ENCODE measurements at places on chromosomes 6 and 20. TPM values are rescaled to one million over a fixed set of nuclear protein-coding genes. Genes with fewer than 3 reads are reported as not detected.

- DNase-seq: no peak
Observed at GRCh38 chr6:33568826-33569570, 11.1 kb downstream of the BAK1 start.

The UBE2C gene
- 0.95 TPM for polyA plus RNA-seq

The PNLDC1 gene
- polyA plus RNA-seq: 1.3 TPM

DNA sequence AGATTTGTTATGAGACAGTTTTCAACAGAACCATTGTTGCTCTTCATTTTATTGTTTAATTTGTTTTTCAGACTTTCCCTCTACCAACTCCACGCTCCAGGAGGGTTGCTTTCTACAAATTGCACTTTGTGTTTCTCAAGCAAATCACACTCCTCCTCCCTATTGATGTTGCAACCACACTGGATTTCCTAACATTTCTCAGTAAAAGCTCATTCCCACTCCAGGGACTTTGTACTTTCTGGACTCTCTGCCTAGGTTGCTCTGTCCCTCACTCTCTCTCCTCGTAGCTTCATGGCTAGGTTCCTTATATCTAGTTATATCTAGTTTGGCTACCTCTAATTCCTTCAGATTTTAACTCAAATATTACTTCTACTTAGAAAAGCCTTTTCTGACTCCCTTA is 20.3 kb downstream of the PGK2 start:
- no peak for DNase-seq

- DNase-seq: no peak
Observed at GRCh38 chr6:158158123-158158522, 9.9 kb downstream of the SERAC1 start.

GRCh38 chr6:41643899-41644269 is 5.6 kb downstream of the MDFI start:
- DNase-seq: no peak

DNA sequence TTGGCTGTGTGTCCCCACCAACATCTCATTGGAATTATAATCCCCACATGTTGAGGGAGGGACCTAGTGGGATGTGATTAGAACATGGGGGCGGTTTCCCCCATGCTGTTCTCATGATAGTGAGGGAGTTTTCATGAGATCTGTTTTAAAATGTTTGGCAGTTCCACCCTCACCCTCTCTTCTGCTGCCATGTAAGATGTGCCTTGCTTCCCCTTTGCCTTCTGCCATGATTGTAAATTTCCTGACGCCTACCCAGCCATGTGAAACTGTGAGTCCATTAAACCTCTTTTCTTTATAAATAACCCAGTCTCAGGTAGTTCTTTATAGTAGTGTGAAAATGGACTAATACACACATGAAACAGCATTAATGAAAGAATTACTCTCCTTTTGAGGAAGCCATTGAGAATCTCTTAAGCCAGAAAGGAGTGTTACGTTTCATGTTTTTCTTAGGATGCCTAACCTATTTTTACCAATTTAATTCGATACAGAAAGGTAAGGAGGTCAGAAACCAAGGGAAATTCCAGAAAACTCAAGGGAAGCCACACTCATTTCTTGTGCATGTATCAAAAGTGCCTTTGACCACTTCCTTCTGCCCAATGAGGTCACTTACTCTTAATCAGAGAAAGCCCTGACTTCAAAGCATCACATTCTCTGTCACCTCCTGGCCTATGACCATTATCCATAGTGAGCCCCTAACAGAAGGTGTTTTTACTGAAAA is 24.7 kb upstream of the HINT3 start:
- no peak for DNase-seq

GRCh38 chr6:36576578-36576977 is 17.6 kb upstream of the SRSF3 start:
- DNase-seq: no peak
